ENCODE measurements at places on chromosomes 5 and 9. TPM values are rescaled to one million over a fixed set of nuclear protein-coding genes. Genes with fewer than 3 reads are reported as not detected.

The PCDHB4 gene
- total RNA-seq, result 0.17 TPM

The TMEM171 gene
- 1.8 TPM for total RNA-seq

The PARP8 gene
- 16.3 TPM for total RNA-seq

The PRUNE2 gene
- total RNA-seq, result 10.6 TPM

The TOPORS gene
- 24.5 TPM for total RNA-seq

The ANKRD34B gene
- total RNA-seq, result not detected

The FOXI1 gene
- not detected for total RNA-seq

The C9orf153 gene
- 0.50 TPM for total RNA-seq

The CDH10 gene
- 0.83 TPM for total RNA-seq

The FRMPD1 gene
- total RNA-seq, result not detected

The PCA3 gene
- not detected for total RNA-seq

The GBGT1 gene
- total RNA-seq, result 5.6 TPM

The SOHLH1 gene
- total RNA-seq, result not detected

The RELL2 gene
- 2.2 TPM for total RNA-seq

The LRRTM2 gene
- 2.6 TPM for total RNA-seq

The ST8SIA4 gene
- 0.29 TPM for total RNA-seq

The SPAAR gene
- total RNA-seq, result not detected
